Endothelial cell (in vitro differentiated cells): ENCODE measurements at places on chromosomes 11 and 22. TPM values are rescaled to one million over a fixed set of nuclear protein-coding genes. Genes with fewer than 3 reads are reported as not detected.

DNA sequence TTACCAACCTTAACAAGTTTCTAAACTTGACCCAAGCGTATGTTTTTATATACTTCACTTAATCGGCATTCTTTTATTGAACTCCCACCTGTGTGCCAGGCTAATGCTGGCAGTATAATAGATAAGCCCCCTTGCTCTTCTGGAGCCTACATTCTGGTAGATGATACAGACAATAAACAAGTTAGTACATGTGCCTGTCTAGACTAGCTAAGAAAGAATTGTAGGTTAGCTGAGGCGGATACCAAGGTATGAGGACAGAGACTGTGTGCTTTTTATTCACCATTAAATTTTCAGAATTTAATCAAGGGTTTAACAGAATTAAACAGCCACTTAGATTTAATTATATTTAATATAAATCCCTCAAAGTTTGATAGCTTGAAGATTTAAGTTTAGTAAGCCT lies 45.7 kb downstream of the TTC17 start:
- H3K27me3 ChIP-seq, result no peaks in the 10 kb centered on the region
- no peak overlapping the region for H3K4me3 ChIP-seq
- H3K4me1 ChIP-seq, result no peaks in the 10 kb centered on the region
- DNase-seq, result no peak
- H3K27ac ChIP-seq, result no peak overlapping the region

- peaks cover 7% of the 10 kb centered on the region for H3K4me1 ChIP-seq
- no peak for DNase-seq
- peaks cover 8% of the 10 kb centered on the region for H3K36me3 ChIP-seq
- H3K27me3 ChIP-seq, result no peaks in the 10 kb centered on the region
Measured at GRCh38 chr11:72391638-72392423, 42.5 kb downstream of the CLPB start.

The FXYD2 gene
- not detected for total RNA-seq

The TRIM21 gene
- total RNA-seq, result 28.1 TPM
